ENCODE measurements at places on chromosomes 12 and 14. TPM values are rescaled to one million over a fixed set of nuclear protein-coding genes. Genes with fewer than 3 reads are reported as not detected.
A peak's percentile ranks its signal among the peaks of the same experiment; 100 is the strongest.

GRCh38 chr14:81534510-81535074 lies 939 bp upstream of the SEL1L start:
- DNase-seq = no peak

GRCh38 chr12:82867762-82868500 lies 181.2 kb downstream of the TMTC2 start:
- no peak for DNase-seq

- DNase-seq = no peak
Measured at GRCh38 chr14:89444044-89444443, 27.0 kb upstream of the FOXN3 start.

The LMNTD1 gene
- total RNA-seq = not detected

GRCh38 chr14:55303691-55304145 lies 32.5 kb downstream of the FBXO34 start:
- no peak for DNase-seq

GRCh38 chr14:73787486-73788316 lies 63.9 kb upstream of the PTGR2 start:
- DNase-seq = peak; percentile 24

GRCh38 chr12:30438601-30439041 lies 257.0 kb downstream of the IPO8 start:
- no peak for DNase-seq

DNA sequence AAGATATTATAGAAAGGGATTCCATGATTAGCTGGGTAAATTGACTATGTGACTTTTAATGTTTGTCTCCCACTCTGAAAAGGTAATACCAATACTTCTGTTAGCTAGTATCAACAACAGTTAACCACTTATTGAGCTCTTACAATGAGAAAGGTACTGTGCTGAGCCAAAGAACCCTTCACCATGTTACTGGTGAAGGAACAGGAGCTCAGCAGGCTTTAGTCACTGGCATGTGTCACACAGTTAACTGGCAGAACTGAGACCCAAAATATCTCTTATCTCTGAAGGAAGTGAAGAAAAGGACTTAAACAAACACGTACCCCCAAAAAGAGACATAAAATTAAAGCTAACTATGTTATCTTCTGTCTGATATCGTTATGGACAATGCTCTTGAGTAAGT lies 170.6 kb downstream of the MED13L start:
- DNase-seq = no peak

GRCh38 chr14:75158843-75159614 lies 17.4 kb downstream of the TMED10 start:
- no peak for DNase-seq

The SRSF5 gene
- 349 TPM for total RNA-seq

The MIPOL1 gene
- 20.6 TPM for total RNA-seq

The PPP4R4 gene
- 0.10 TPM for total RNA-seq

DNA sequence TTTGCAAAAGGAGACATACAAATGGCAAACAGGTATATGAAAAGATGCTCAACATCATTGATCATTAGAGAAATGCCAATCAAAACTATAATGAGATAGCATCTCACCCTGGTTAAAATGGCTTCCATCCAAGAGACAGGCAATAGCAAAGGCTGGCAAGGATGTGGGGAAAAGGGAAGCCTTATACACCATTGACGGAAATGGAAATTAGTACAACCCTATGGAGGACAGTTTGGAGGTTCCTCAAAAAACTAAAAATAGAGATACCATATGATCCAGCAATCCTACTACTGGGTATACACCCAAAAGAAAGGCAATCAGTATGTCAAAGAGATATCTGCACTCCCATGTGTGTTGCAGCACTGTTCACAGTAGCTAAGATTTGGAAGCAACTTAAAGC lies 17.3 kb upstream of the CKAP4 start:
- DNase-seq = no peak

DNA sequence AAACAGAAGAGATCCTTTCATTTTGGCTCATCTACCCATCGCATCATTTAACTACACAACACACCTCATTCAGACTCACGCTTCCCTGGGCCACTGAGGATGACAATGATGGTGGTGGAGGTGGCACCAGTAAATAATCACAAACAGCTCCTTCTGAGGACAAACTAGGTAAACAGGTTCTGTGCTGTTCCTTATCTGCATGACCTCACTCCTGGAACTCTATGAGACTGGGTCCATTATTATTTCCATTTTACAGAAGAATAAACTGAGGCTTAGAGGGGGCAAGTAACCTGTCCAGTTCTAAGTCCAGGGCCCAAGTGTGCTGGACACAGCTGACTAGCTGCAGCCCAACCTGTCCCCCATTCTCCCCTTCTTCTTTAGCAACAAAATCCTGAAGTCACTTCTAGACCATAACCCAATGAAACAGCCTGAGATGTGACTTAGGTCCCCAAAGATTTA lies 50.4 kb downstream of the ITPK1 start:
- no peak for DNase-seq

DNA sequence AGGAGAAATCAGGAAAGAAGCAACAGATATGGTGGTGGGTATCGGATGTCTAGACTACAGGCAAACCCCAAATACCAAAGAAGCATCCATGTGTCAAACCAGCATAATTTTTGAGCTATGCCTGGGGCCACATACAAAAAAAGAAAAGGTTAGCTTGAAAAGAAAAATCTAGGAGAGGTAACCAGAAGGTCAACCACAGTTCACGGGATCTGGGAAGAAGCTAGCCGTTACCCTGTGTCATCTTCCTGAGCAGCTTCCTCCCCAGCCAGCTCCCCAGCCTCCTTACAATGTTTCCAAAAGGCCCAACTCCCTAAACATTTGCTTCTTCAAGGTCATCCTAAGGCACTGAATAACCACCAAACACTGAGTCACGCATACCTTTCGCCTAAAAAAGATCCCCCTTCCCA lies 3.1 kb downstream of the SINHCAF start:
- DNase-seq = no peak

The CLEC4A gene
- total RNA-seq = 5.2 TPM

The OASL gene
- total RNA-seq = 0.96 TPM

The PELI2 gene
- total RNA-seq = 19.7 TPM

GRCh38 chr14:20754308-20754707 lies 8.6 kb downstream of the EDDM3A start:
- no peak for DNase-seq

The ATG101 gene
- total RNA-seq = 32.2 TPM

DNA sequence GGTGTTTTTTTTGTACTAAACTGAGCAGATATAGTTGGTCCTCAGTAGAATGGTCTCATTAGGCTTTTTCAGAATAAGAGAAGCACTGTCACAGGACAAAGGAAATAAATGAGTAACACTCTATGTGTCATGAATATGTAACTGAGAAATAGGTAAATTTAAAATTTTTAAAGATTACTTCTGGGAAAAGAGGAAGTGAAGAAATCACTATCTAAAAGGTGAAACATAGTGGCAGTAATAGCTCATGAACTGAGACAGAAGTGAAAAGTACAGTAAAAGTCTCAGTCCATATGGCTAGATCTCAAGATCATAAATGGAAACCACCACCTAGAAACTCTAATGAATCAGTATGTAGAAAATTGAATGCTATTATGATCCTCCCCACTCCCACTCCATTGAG lies 89.3 kb upstream of the TTC7B start:
- DNase-seq = no peak

The TAS2R46 gene
- total RNA-seq = 3.3 TPM

The SDR9C7 gene
- not detected for total RNA-seq

- DNase-seq = no peak
Measured at GRCh38 chr12:26188127-26188526, 7.2 kb upstream of the SSPN start.

GRCh38 chr14:55274751-55275150 lies 3.5 kb downstream of the FBXO34 start:
- no peak for DNase-seq

- DNase-seq = no peak
Measured at GRCh38 chr14:73424453-73424852, 33.9 kb downstream of the NUMB start.

DNA sequence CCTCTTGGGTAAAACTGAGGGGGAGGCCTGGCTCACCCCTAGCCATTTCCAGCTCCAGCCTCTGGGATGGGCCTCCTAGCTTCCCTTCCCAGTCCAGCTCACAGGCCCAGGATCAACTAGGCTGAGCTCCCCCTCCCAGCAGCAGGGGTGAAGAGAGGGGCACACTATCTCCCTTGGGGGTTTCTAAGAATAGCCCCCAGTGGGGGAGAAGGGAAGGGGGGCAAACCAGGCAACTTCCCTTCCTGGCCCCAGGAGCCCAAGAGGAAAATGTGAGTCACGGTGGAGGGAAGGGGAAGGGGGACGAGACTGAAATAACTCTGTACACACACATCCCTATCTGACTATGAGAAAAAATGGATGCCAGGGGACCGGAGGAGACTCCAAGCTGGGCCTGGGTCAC lies 9.0 kb downstream of the ADCY6 start:
- DNase-seq = peak; percentile 89

DNA sequence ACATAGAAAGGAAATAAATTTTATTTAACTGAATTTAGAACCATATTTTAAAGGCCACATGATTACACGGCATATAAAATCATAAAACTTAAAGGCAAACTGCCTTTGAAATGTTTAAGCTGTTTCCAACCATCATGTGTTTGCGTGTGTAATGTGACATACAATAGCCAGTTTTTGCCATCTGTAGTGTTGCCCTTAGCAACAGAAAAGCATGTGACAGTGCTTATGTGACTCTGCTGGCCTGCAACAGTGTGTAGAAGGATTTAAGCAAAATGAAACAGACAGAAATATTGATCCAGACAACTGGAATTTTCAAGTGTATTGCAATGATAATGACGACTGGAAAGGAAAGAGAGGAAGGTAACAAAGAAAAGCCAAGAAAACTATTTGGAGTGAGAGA lies 49.5 kb downstream of the TSPAN19 start:
- no peak for DNase-seq

DNA sequence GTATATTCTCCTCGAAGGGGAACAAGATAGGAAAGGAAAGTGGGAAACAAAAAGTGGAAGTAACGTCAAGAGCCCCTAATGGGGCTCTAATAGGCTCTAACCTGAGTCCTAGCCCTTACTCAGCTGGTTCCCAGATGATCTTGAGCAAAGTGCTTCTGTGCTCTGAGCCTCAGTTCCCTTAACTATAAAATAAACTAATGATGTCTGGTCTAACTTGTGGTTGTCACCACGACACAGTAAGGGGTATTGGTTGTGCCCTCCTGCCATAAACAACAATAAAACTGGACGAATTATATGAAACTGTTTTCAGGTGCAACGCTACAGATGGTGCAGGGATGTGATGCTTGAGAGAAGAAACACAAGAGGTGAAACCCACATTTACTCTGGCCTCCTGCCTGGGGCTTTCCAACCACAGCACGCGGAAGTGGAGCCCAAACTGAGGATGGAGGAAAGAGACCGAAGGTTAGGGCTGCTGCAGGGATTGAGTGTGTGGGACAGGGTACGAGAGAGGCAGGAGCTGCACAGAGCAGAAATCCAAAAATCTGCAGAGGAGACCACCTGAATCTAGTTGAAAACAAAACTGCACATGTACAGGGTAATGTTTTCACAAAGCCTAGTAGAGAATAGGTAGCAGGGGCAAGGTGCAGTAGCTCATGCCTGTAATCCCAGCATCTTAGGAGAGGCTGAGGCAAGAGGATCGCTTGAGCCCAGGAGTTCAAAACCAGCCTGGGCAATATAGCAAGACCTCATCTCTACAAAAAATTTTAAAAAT lies 45.6 kb upstream of the BCL2L14 start:
- DNase-seq = no peak

DNA sequence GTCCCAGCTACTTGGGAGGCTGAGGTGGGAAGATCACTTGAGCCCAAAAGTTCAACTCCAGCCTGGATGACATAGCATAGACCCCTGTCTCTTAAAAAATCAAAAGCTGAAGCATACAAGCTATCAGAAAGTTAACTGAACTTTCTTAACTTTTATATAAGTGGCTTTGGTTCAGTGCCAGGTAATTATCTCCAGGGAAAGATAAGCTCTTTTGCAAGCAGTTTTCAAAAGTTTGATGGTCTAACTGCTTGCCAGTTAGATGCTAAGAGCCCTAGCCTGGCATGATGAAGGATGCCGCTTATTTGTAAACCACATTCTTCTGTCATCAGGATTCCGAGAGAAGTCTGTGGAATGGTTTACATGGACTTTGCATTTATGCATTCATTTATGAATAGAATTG lies 409.1 kb downstream of the AEBP2 start:
- DNase-seq = no peak

- DNase-seq = no peak
Measured at GRCh38 chr12:56222531-56222895, 791 bp upstream of the RNF41 start.

The PLBD1 gene
- 11.6 TPM for total RNA-seq

DNA sequence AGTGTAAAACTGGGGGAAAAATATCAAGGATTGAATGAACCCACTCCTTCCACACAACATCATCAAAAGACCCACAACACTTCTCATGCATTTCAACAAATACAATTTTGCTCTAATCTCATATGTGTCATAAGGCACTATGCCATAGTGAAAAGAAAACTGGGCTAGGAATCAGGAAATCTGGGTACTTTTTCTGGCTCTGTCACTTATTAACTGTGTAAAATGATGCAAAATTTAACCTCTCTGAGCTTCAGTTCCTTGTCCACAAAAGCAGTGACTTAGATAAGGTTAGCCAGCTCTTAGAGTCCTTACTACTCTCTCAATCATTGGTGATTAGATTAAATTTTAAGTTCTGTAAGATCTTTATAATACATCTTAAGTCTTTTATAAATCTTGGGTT lies 250.5 kb upstream of the SOX5 start:
- DNase-seq = no peak

DNA sequence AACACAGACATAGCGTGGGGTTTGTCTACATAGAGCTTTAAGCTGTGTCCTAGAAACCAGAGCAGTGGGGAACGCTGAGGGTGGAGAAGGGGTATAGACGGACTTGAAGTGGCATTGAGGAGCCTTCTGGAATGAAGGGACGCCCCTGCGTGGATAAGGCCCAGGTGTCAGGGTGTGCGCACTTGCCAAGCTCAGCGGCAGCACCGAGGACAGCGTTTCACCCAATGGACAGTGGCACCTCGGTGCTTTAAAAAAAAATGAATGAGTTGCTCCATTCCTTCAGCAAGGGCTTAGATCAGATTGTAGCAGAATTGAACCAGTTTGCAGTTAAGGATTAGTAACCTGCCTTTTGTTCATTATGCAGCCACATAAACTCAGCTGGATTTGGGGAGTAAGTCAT lies 33.6 kb upstream of the MMP17 start:
- no peak for DNase-seq

The NR1H4 gene
- total RNA-seq = not detected

DNA sequence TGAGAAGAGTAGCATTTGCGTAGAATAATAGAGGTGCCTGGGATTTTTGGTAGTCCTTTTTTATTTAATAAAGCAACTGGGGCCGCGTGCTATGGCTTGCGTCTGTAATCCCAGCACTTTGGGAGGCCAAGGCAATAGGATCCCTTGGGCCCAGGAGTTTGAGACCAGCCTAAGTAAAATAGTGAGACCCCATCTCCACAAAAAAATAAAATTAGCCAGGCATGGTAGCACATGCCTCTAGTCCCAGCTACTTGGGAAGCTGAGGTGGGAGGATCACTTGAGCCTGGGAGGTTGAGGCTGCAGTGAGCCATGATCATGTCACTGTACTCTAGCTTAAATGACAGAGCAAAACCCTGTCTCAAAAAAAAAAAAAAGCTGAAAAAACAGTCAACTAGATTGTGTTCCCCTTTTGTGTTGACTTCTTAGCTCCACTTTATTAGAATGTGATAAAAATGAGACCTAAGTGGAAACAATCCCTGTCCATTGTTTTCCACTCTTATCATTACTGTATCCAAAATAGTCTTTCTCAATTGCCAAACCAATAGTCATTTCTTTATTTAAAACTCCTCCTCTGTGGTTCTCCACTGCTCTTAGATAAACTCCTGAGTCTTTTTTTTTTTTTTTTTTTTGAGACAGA lies 7.4 kb downstream of the PRKCH start:
- DNase-seq = no peak

The RNASE1 gene
- 264 TPM for total RNA-seq

The IL26 gene
- not detected for total RNA-seq
